ENCODE measurements at places on chromosomes 12 and 14. TPM values are rescaled to one million over a fixed set of nuclear protein-coding genes. Genes with fewer than 3 reads are reported as not detected.

Gene SCN8A
- total RNA-seq: 4.2 TPM

GRCh38 chr14:89466484-89466883 is 49.5 kb upstream of the FOXN3 start:
- no peak for DNase-seq

- DNase-seq: no peak
These were observed 243.0 kb upstream of the PDE3A start for GRCh38 chr12:20125276-20125798.

Gene BCL11B
- total RNA-seq: 5.6 TPM

GRCh38 chr14:74763803-74764531 is 851 bp downstream of the YLPM1 start:
- DNase-seq: peak; percentile 30

DNA sequence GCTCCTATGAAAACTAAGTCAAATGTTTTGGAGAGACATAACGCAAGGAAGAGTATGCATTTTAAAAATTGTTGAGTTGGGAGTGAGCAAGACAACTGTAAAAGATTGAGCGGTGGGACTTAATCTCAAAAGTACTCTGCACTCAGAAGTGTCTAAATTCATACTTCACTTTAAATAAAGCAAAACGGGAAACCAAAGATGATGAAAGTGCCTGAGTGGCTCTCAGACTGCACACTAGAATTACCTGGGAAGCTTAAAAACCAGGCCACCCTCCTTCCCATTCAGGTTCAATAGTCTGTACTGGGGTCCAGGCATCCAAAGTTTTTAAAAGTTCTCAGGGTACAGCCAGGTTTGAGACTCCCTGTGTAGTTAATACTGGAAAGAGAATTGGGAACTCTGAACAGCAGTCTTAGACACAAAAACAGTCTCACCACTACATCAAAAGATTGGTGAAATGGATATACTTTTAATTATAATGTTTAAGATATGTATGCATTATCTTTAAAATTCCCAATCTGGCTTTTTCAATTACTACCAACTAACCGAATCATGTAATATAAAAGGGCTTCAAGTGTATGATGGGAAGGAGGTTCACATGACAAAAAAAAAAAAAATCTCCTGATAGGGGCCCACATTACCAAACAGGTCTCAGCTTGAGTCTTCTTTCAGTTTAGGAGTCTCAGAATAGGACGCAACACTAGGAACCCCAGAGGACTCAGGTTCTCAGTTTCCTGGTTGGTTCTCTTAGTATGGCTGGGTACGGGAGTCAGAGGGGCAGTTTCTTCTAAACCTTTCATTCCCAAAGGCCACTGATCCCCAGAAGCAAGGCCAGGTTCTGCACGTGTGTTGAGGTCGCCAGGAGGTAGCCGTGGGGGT is 1.0 kb downstream of the HOMEZ start:
- DNase-seq: peak; percentile 34

DNA sequence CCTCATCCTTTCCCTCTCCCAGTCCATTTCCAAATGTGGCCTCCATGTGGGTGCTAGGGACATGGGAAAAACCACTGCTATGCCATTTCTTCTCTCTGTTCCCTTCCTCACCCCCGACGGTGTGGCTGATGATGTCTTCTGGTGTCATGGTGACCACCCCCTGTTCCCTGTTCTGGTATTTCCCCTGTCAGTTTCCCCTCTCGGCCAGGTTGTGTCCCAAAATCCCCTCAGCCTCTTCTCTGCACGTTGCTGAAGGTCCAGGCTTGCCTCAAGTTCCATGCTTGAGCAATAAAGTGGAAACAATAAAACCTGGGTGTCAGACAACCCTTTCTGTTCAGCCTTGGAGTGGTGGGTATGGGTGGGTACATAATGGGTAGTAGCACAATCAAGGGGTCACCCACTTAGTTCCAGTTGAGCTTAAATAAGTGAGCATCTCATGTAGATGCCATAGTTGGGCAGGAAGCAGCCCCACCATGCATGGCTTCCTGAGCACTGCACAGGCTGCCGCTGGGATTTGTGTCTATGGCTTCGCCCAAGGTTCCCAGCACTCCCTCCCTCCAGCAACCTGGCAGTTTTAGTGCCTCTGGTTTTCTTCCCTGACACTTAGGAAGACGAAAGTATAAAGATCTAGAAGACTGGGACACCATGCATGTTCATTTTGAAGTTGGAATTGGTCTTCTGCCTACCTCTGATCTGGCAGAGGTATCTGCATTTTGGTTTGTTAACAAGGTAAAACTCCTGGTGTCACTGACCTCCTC is 8.7 kb upstream of the ITFG2 start:
- no peak for DNase-seq

Gene SMOC1
- total RNA-seq: 0.50 TPM

GRCh38 chr14:94381149-94382030 is 7.0 kb downstream of the SERPINA1 start:
- DNase-seq: no peak

DNA sequence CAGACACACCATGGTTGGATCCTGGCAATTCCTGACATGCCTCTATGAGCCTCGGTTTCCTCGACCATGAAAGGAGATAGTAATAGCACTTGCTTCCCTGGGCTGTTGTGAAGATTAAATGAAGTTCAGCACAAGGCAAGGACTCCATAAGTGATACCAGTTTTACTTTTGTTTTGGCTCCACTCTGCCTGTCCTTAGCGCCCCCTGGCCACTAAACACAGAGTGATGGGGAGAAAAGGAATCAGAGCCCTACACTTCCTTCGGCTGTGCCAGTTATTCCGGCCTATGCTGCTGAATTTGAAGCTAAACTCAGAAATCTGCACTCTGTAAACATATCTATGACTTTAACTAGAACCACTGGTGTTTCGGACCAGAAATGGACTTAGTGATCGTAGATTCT is 173.8 kb downstream of the C12orf75 start:
- no peak for DNase-seq

DNA sequence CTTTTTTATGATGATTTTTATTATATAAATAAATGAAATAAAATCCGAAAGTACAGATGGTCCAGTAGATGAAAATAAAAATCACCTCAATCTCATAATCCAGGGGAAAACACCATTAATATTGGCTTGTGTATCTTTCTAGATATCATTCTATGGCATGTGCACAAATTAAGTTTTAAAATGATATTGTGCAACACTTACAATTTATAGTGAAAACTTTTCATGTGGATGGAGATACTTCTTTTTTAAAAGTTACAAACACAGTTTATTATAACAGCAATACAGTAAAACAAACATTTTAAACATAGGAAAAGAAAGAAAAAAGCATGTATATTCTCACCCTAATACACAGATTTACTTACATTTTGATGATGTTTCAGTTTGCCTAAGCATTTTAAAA is 98.9 kb upstream of the RMST start:
- DNase-seq: no peak

Gene KCNK13
- total RNA-seq: 0.15 TPM

Gene ADAM20
- total RNA-seq: 0.35 TPM

Gene GPD1
- total RNA-seq: 3.4 TPM

Gene KRT3
- total RNA-seq: not detected

GRCh38 chr14:61537563-61538463 is 157.5 kb upstream of the HIF1A start:
- peak; percentile 82 for DNase-seq

Gene DPY19L2
- 1.3 TPM for total RNA-seq

GRCh38 chr12:131115766-131116467 is 162.2 kb downstream of the ADGRD1 start:
- DNase-seq: no peak

DNA sequence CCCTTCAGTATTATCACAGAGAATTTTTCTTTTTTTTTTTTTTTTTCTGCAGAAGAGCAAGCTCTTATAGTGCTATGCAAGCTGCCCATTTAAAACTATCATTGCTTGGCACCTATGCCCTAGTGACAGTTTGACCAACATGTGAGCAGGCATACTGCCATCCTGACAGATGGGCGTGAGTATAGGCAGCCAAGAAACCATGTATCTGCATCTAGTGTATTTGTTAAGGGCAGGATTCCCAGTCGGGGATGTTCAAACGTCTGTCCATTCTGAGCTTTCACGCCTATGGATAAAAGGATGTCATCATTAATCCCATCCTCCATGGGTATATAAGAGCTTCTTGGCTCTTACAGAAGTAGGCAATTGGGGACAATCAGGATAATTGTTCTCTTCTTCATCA is 8.8 kb downstream of the VRK1 start:
- DNase-seq: peak; percentile 22

Gene POTEM
- not detected for total RNA-seq

Gene KRT79
- total RNA-seq: not detected

DNA sequence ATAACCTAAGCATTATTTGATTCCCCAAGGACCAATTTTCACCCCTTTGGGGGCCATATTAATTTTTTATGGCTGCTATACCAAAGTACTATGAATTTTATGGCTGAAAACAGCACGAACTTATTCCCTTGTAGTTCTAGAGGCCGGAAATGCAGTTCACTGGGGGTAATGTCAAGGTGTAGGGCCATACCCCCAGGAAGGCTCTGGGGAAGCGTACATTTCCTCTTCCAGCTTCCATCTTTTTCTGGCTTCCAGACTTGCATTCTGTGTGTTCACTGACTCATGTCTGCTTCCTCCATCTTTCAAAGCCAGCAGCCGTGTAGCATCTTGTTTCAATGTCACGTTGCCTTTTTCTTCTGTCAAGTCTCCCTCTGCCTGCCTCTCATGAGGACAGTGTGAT is 133.5 kb downstream of the BICD1 start:
- no peak for DNase-seq

GRCh38 chr12:80086025-80086424 is 13.3 kb upstream of the OTOGL start:
- DNase-seq: no peak

DNA sequence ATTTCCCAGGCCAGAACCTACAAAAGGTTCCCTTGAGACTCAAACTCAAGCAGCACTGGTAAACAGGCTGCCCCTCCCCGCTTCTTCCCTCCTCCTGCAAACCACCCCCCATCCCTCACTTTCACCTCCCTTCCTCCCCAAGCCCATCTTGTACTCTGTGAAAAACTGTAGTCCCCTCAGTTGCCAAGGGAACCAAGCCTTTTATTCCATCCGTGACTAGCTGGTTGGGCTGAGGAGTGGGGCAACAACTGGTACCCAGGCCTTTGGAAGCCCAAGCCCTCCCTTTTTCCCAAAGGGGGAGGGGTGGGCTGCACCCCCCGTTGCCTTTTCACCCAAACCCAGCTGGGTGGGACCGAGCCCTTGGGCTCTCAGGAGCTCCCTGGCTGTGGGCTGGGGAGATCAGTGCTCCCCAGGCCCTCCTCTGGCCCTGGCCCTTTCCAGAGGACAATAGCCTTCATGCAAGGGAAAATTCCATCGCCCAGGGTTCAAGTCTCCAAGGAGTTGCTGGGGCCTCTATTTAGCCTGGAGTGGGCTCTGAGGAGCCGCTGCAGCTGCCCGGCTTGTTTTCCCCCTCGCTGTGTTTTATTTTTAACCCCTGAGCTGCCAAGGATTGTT is 61.9 kb downstream of the ZFP36L1 start:
- no peak for DNase-seq

DNA sequence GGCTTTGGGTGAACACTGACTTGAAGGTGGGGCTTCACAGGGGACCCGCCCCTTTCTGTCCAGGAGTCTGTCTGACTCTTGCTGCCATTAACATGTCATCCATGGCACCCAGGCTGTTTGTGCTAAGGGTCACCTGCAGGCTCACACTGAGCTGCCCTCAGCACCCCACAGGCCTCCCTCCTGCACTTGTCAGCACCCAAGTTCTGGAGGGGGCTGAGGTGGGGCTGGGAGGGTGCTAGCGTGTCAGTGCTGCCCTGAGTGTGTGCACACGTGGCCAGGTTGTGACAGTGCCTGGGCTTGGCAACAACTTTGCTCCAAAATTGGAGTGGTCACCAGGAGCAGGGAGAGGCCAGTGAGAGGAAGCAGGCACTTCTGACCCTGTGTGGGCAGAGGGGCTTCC is 963.2 kb downstream of the TRHDE start:
- DNase-seq: no peak

All from colonic mucosa (tissue), 4 donors.